ENCODE measurements at places on chromosomes 1 and 21.

- DNase-seq = no peak
These were observed 47.9 kb upstream of the GNG4 start for GRCh38 chr1:235697508-235697907.

DNA sequence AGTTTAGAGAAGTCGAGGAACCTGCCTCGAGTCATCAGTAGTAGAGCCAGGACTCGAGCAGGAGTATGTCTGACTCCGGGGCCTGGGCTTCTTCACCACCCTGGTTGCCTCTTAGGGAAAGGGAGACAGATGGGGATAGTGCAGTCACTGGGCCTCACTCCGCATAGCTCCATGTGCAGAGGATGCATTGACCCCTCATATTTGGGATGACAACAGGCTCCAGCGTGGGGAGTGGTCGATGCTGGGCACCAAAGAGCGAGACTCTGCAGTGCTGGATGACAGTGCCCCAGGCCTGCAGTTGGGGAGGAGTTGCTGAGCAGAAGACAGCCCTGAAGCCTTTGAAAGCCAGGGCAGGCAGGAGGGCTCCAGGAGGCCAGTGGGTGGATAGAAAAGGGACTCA, 20.8 kb upstream of the TENT5C start:
- DNase-seq = no peak

DNA sequence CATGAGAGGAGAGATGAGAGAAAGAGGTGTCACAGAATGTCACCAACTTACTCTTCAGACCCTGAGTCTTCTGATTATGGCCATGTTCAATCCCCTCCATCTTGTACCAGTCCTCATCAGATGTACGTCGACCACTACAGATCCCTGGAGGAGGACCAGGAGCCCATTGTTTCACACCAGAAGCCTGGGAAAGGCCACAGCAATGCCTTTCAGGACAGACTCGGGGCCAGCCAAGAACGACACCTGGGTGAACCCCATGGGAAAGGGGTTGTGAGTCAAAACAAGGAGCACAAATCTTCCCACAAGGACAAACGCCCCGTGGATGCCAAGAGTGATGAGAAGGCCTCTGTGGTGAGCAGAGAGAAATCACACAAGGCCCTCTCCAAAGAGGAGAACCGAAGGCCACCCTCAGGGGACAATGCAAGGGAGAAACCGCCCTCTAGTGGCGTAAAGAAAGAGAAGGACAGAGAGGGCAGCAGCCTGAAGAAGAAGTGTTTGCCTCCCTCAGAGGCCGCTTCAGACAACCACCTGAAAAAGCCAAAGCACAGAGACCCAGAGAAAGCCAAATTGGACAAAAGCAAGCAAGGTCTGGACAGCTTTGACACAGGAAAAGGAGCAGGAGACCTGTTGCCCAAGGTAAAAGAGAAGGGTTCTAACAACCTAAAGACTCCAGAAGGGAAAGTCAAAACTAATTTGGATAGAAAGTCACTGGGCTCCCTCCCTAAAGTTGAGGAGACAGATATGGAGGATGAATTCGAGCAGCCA, 8.0 kb downstream of the ELOA start:
- peak; percentile 38 for DNase-seq

DNA sequence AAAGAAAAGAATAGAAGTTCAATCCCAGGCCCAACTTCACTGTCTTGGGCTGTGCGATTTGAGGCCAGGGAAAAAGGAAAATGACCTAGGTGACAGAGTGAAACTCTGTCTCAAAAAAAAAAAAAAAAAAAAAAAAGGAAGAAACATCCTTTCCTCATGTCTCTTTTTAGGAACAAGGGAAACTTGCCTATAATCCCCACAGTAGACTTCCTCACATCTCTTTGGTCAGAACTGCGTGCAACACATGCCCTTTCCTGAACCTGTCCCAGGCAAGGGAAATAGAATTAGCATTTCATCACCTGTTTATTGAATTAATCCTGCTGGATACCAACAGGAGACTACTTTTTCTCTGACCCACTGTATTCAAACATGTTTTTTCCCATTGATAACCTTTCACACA, 2.3 kb downstream of the DCST1 start:
- no peak for DNase-seq

DNA sequence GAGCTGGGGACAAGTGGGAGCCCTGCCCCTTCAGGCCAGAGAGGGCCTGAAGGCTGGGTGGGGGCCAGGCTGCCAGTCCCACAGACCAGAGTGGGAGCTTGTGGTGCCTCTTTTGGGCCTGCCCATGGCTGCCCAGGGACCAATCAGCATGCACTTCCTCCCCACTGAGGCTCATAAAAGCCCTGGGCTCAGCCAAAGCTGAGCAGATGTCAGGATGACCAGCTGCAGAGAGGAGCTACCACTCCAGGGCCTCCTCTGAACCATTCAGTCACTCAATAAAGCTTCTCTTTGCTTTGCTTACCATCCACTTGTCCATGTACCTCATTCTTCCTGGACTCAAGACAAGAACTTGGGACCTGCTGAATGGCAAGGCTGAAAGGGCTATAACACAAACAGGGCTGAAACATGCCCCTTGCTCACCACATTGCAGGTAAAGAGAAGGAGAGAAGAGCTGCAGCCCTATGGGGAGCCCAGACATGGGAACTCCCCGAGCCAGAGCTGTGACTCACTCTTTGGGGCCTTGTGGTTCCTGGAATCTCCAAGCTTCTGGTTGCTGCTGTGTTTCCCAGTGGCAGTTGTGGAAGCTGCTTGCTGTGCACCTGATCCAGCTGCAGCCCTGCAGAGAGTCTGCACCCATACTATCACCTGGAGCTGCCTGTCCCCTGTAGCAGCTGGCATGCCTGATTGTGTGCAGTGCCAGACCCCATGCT, 82.0 kb downstream of the OLFML3 start:
- no peak for DNase-seq

- no peak for DNase-seq
These were observed 1.3 kb upstream of the PBXIP1 start for GRCh38 chr1:154957091-154957657.

- no peak for DNase-seq
These were observed 45.9 kb upstream of the NRDC start for GRCh38 chr1:51924455-51924854.

- DNase-seq = no peak
These were observed 50.8 kb upstream of the ATP5PO start for GRCh38 chr21:33966324-33966949.

DNA sequence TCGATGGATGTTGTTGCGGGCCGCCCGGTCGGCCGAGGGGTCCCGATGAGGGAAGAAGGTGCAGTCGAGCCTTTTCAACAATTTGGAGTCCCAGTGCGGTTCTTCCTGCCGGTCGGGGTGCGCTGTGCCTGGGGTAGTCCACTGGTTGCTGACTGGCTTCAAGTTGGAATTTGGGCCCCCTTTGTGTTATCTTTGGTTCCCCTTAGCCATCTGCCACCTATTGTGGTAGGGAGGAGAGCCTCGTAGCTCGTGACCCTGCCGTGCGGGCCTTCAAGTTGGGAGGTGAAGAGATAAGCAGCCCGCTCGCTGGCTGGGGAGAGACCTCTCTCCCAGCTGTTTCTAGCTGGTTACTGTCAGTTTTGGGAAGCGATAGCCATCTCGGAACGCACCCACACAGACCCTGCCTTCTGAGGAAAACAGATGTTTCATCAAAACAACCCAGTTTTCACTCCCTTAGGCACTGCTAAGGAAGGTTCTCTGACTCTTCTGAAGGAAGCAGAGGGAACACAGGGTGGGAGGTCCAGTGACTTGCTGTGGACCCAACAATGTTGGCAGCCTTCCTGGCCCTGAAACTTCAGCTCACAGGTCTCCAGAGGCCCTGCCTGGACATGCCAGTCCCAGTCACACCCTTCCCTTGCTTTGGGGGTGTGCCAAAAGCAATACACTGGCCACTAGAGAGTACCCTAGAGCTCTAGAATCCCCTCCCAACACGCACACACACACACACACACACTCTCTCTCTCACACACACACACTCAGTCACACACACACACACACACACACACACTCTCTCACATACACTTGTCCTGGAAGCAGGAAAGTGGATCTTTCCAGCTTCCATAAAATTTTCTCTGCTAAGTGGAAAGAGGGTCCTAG, 1.0 kb downstream of the BTG2 start:
- DNase-seq = no peak

GRCh38 chr1:44108241-44108640, 10.4 kb upstream of the KLF17 start:
- DNase-seq = no peak

- DNase-seq = no peak
These were observed 15.7 kb downstream of the TM2D1 start for GRCh38 chr1:61708953-61709907.

DNA sequence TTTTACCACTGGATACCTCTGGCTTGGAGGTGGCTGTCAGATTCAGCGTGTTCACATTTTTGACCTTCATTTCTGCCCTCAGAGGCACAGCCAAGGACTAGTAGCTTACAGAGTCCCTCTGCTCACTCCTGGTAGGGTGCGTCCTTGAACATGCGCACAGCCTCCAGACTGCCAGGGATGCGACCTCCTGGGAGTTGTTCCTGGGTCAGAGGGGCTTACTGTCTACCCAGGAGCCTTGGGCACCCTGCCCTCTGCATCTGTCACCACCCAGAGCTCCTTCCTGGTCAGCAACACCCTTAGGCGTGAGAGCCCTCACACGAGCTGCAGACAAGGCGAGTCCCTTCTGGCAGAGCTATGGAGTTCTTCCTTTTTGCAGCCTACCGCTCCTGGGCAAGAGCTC, 1.7 kb downstream of the SLX9 start:
- DNase-seq = no peak
